ENCODE measurements at places on chromosomes 16 and 17.

DNA sequence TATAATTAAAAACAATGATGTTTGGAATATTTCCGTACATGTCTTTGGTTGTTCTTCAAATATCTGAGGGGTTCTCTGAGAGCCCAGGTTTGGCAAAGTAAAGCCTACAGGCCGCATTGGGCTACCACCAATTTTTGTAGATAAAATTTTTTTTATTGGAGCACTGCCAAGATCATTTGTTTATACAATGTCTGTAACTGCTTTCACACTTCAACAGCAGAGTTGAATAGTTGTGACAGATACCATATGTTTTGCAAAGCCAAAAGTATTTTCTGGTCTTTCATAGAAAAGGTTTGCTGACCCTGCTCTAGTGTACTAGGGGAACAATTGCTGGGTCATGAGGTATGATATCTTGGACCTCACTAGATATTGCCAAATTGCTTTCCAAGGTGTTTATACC, 10.5 kb downstream of the PPM1D start:
- no peak for DNase-seq

- no peak for DNase-seq
Measured at GRCh38 chr16:73420676-73421075, 372.7 kb upstream of the ZFHX3 start.

- DNase-seq = no peak
Measured at GRCh38 chr16:67287960-67288359, 8.6 kb downstream of the PLEKHG4 start.

DNA sequence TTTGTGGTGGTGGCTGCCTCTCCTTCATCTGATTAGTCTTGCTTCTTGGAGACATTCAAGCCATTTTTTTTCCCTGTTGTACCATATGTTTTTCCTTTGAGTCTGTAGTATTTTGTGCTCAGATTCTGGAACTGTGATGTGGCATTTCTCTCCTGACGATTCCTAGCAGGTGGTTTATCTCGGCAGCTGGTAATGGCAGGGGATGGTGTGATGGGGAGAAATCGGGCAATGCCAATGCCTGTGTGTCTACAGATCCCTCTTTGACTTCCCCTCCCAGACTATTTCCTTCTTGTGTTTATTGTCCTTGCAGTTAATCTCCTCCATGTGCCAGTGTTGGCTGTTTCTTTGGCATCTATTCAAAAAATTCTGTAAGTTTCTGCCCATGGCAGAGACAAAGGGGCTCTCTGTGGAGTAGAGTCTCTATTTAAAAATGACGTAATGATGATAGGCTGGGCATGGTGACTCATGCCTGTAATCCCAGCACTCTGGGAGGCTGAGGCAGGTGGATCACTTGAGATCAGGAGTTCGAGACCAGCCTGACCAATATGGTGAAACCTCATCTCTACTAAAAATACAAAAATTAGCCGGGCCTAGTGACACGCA, 90.2 kb upstream of the ERCC4 start:
- DNase-seq = no peak

GRCh38 chr16:58001781-58002415, 691 bp downstream of the USB1 start:
- DNase-seq = no peak

- no peak for DNase-seq
Measured at GRCh38 chr17:3036800-3037199, 26.6 kb downstream of the OR1D5 start.
